ENCODE measurements at places on chromosomes 16 and 17.

DNA sequence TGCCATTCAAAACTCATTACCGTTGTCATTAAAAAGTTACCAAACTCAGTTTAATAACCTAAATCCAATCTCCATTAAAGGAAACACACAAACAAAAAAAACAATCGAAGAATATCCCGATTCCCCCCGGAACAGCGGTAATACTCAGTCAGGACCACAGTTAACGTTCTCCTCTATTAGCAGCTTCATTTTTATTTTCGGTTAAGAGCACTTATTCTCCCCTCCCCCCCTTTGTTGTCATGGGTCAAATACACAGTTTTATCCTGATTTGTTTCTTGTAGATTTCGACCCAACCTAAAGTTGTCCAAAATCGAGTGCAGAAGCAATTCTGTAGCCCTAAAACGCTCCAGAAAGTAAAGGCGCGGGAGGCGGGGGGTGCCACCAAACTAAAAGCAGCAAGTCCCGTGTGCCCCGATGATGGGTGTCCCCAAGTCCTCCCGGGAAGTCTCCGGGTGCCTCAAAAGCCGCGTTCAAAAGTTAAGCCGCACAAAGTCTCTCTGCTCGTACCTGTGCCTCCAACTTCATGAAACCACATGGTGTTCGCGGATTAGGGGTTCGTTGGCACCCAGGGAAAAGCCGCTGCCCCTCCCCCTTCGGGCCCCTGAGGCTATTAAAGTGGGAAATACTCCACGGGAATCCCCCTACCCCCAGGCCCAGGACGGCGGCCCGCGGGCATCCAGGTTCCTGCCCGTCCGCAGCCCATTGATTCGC lies 996 bp downstream of the SUMO2 start:
- no peak for DNase-seq

- no peak for DNase-seq
Observed at GRCh38 chr16:13958474-13958873, 38.5 kb downstream of the ERCC4 start.

DNA sequence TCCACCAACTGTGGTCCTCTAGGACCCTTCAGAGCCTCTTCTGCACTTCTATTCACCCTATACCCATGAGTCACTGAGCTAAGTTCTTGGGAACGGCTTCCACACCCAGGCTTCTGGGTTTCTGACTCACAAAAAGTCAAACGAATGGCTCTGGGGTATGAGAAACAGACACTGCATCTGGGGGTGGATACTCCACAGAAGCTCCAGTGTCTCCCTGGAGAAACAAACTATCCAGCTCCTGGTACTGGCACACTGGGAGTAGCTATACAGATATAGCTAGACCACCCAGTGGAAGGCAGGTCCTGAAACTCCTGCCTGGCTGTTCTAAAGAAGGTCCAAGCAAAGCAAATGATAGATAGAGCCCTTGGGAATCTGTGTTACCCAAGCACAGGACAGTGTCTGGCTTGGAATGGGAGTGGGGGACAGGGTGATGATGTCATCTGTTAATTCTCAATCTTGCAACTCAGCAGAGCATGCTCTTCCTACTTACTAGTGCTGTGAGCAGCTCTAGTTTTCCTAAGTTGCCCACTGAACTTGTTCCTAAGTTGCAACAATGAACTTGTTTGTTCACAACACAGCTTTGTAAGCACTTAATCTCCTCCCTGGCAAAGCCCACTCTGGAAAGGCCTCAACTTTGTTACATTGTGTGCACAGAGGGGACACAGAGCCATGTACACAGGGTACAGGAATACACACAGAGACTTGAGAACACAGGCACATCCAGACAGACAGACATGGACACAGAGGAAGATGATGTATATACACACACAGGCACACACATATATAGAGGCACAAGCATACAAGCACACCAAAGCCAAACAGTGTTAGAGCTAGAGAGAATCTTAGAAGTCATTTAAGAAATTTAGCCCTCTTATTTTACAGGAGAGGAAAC lies 6.7 kb downstream of the MMP28 start:
- DNase-seq = peak; percentile 92

GRCh38 chr17:32907583-32907982 lies 20.4 kb upstream of the TMEM98 start:
- no peak for DNase-seq

- no peak for DNase-seq
Observed at GRCh38 chr17:33217891-33218290, 75.2 kb downstream of the ASIC2 start.

- DNase-seq = no peak
Observed at GRCh38 chr17:5846001-5846400, 224.2 kb upstream of the WSCD1 start.

- DNase-seq = no peak
Observed at GRCh38 chr16:25709213-25709612, 17.5 kb downstream of the HS3ST4 start.

DNA sequence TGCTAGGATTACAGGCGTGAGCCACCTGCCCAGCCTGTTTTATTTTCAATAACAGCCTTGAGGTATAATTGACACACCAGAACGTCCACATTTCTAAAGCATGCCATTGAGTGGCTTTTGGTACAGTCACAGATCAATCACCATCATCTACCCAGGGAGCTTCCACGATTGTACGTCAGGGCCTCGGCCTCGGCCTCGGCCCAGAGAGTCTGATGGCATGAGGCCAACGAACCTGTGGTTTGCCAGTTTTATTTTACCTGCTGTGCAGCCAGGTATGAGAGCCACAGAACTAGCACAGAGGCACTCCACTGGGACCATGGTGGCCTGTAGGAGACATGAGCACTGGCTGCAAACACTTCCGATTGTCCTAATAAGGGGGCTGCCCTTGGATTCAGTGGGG lies 8.3 kb downstream of the UBALD1 start:
- DNase-seq = no peak

DNA sequence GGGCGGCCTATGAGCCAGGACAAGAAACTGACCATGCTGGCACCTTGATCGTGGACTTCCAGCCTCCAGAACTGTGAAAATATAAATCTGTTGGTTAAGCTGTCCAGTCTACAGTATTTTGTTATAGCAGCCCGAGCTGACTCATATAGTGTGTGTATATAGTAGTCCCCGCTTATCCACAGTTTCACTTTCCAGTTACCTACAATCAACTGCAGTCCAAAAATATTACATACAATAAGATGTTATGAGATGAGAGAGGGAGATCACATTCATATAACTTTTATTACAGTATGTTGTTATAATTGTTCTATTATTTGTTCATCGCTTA lies 4.9 kb downstream of the MT3 start:
- no peak for DNase-seq

- no peak for DNase-seq
Observed at GRCh38 chr17:61487989-61488595, 35.9 kb downstream of the TBX4 start.
